ENCODE measurements at places on chromosomes 6 and 20. TPM values are rescaled to one million over a fixed set of nuclear protein-coding genes. Genes with fewer than 3 reads are reported as not detected.

The KHDC1 gene
- total RNA-seq, result 4.2 TPM

The PDYN gene
- not detected for total RNA-seq

The TMEM244 gene
- not detected for total RNA-seq

The MYCT1 gene
- total RNA-seq, result 0.16 TPM

The HSD17B8 gene
- total RNA-seq, result 17.4 TPM

The ELOVL2 gene
- under 0.01 TPM for total RNA-seq

The CDH26 gene
- not detected for total RNA-seq

The CFAP61 gene
- 0.25 TPM for total RNA-seq

The IPCEF1 gene
- total RNA-seq, result 0.51 TPM

The RALGAPB gene
- 17.8 TPM for total RNA-seq

The LSM14B gene
- 27.5 TPM for total RNA-seq

The TBX18 gene
- total RNA-seq, result 2.5 TPM

The RRBP1 gene
- total RNA-seq, result 91.7 TPM

The ENPP5 gene
- 3.8 TPM for total RNA-seq

The RBBP8NL gene
- not detected for total RNA-seq

The HLA-F gene
- not detected for total RNA-seq
